ENCODE measurements at places on chromosomes 13 and 19.

GRCh38 chr19:1249298-1249989 lies 1.1 kb downstream of the MIDN start:
- DNase-seq: peak; percentile 95
- peaks cover 4% of the 10 kb centered on the region for H3K36me3 ChIP-seq
- H3K27me3 ChIP-seq: no peaks in the 10 kb centered on the region
- H3K4me3 ChIP-seq: no peak overlapping the region
- peaks cover 33% of the 10 kb centered on the region for H3K4me1 ChIP-seq
- peak overlapping the region; percentile 92 for H3K27ac ChIP-seq

GRCh38 chr19:18894254-18895037 lies 1.5 kb downstream of the CERS1 start:
- no peak overlapping the region for H3K27ac ChIP-seq
- H3K4me1 ChIP-seq: peaks cover 7% of the 10 kb centered on the region
- no peak for DNase-seq
- H3K27me3 ChIP-seq: no peaks in the 10 kb centered on the region
- no peak overlapping the region for H3K4me3 ChIP-seq

DNA sequence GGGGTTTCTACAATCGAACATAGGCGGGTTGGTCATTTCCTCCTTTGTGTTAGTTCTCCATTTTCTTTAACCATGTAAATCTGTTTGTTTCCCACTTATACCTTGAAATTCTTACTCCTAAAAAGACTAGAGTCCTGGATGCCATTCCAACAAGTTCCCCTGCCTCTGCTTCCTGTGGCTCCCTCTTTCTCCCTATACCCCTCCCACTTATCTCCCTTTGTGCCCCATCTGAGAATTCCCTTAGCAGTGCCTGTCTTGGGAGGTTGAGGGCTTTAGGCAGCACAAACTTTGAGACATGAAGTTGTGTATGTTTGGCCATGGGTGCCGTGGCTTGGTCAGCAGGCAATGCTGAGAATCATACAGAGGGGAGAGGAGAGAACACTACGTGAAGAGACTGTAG lies 176.4 kb downstream of the RGCC start:
- no peak overlapping the region for H3K4me3 ChIP-seq
- no peak overlapping the region for H3K27ac ChIP-seq
- H3K36me3 ChIP-seq: no peaks in the 10 kb centered on the region
- H3K27me3 ChIP-seq: no peaks in the 10 kb centered on the region

GRCh38 chr13:32142956-32143375 lies 111.4 kb downstream of the FRY start:
- H3K4me3 ChIP-seq: no peak overlapping the region
- DNase-seq: no peak
- peaks cover 3% of the 10 kb centered on the region for H3K27me3 ChIP-seq
- no peaks in the 10 kb centered on the region for H3K4me1 ChIP-seq

DNA sequence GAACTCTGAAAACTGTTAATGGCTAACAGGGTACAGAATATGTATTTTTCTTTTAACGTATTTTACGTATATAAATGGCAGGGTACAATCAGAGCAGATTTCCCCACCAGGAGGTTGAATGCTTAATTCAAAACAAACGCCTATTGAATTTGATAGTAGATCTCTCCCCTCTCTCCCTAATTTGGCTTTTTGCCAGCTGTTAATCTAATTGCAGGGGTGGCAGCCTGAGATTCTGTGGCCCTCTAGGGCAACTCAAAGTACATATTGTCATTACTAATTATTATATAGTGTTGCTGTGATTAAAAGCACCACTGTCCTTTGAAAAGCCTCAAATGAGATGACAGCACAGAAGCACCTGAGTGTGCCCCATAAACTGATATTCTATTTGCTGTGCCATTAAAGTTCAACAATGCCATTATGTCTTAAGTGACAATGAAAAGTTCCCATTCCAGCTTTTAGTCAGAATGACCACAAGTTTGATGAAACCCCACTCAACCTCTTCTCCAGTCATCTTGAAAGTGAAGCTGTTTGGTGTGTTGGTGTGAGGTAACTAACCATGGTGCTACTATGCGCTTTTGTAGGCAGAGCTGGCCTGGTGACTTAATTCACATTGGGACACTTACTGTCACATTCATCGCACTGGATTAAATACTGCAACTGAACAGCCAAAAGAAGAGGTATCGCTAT lies 351.4 kb downstream of the KCNRG start:
- peaks cover 34% of the 10 kb centered on the region for H3K4me1 ChIP-seq
- no peaks in the 10 kb centered on the region for H3K36me3 ChIP-seq
- DNase-seq: no peak

GRCh38 chr19:8370176-8371010 lies 6.4 kb downstream of the ANGPTL4 start:
- H3K4me3 ChIP-seq: no peak overlapping the region
- H3K27me3 ChIP-seq: no peaks in the 10 kb centered on the region
- H3K36me3 ChIP-seq: no peaks in the 10 kb centered on the region
- H3K4me1 ChIP-seq: no peaks in the 10 kb centered on the region
- no peak overlapping the region for H3K27ac ChIP-seq

- peak overlapping the region; percentile 38 for H3K4me3 ChIP-seq
- DNase-seq: no peak
- no peaks in the 10 kb centered on the region for H3K36me3 ChIP-seq
Measured at GRCh38 chr13:21672287-21672680, 1.4 kb downstream of the FGF9 start.

DNA sequence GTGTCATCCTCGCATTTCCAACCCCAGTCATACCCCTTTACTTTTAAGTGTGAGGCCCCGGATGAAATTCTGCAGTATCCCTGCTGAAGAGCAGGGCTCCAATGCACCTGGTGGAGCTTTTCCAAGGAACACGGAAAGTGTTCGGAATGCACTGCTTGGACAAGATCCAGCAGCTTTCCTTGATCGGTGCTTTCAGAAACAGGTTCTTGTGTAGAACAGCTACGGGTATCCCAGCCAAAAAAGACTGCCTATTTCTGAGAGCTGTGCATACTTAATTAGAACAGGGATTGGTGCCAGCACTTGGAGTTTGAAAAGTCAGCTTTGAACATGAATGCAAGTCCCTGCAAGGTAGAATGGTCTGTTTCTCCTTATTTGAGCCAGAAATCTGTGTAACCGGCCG lies 87.2 kb upstream of the C1QTNF9B start:
- H3K27me3 ChIP-seq: peaks cover 14% of the 10 kb centered on the region
- H3K27ac ChIP-seq: no peak overlapping the region
- no peaks in the 10 kb centered on the region for H3K36me3 ChIP-seq
- no peak overlapping the region for H3K4me3 ChIP-seq

DNA sequence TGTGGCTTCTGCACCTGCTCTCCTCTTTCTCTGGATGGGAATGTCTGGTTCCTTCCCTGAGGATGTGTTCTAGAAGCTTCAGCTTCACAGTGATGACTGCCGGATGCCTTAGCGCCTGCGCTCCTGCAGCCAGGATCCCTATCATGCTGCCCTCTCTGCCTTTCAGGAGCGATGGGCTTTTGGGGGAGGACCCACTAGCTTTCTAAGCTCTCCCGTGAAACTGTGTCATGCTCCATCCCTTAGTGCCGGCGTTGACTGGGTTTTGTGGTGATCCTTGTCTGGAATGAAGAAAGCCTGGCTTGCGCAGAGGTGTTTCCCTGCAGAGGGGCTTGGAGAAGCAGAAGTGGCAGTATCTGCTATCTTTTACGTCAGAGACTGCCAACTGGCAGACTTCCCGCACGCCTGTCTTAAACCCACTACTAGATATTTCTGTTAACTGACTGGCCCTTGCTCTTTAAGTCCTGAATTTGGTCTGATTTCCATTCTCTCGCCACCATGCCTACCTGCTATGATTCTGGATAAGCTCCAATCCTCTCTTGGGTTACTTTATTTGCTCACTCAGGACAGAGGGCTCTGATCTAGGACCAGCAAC lies 3.8 kb upstream of the KMT2B start:
- H3K36me3 ChIP-seq: no peaks in the 10 kb centered on the region
- peaks cover 70% of the 10 kb centered on the region for H3K4me1 ChIP-seq
- H3K27me3 ChIP-seq: no peaks in the 10 kb centered on the region

- H3K27ac ChIP-seq: no peak overlapping the region
- DNase-seq: no peak
- H3K36me3 ChIP-seq: peaks cover 5% of the 10 kb centered on the region
- no peaks in the 10 kb centered on the region for H3K27me3 ChIP-seq
Measured at GRCh38 chr19:1155352-1156304, 18.4 kb downstream of the SBNO2 start.

GRCh38 chr19:36987091-36987490 lies 71.0 kb downstream of the ZNF568 start:
- H3K36me3 ChIP-seq: peaks cover 12% of the 10 kb centered on the region
- H3K4me1 ChIP-seq: no peaks in the 10 kb centered on the region
- no peak overlapping the region for H3K27ac ChIP-seq
- no peak for DNase-seq
- H3K27me3 ChIP-seq: no peaks in the 10 kb centered on the region

DNA sequence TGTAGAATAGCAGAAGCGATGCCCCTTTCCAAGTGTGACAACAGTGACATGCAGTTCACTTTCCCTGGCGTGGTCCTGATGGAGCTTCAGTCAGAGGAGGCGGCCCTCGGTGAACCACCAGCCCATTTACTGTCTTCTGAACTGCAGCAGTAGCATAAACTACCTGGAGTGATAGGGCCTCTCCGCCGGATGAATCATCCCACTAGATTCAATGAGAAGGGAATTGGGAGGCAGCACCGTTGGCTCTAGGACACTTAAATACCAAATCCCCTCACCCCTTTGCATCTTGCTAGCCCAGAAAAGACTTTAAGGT lies 112.8 kb upstream of the GPR12 start:
- no peak overlapping the region for H3K4me3 ChIP-seq
- H3K27ac ChIP-seq: no peak overlapping the region
- DNase-seq: no peak
- H3K36me3 ChIP-seq: no peaks in the 10 kb centered on the region
- H3K4me1 ChIP-seq: no peaks in the 10 kb centered on the region

DNA sequence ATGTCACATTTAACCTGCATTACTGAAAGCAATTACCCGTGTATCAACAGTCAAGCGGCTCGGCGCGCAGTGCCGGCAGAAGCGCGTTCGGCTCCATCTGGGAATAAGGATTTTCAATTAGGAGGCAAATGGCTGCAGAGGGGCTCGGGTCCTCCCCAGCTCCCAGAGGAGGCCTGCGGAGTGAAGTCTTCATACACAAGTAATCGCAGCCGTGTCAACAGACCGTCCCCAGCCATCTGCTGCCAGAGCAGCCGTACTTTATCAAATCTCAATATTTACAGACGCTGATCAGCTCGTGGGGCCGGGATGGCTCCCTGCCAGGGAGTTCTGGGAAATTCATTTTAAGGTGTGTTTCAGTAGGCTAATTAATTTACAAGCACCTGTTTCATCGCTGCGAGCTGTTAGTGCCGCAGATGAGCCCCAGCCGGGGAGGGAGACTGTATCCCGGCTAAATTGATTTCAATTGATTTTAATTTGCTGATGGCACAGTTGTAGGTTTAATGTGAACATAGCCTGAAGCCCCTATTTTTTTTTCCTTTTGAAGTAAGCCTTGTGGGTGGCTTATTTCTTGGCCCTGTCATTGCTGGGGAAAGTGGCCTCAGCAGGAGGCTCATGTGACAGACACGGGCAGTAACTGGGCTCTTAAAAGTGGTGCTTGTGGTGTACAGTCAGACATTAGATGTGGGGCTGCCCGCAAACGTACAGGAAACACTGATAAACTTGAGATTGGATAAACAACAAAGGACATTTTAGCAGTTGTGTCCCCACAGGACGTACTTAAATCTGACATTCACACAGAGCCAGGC lies 252.7 kb downstream of the TEX29 start:
- H3K4me1 ChIP-seq: no peaks in the 10 kb centered on the region
- H3K27me3 ChIP-seq: no peaks in the 10 kb centered on the region
- H3K4me3 ChIP-seq: no peak overlapping the region
- H3K36me3 ChIP-seq: no peaks in the 10 kb centered on the region

DNA sequence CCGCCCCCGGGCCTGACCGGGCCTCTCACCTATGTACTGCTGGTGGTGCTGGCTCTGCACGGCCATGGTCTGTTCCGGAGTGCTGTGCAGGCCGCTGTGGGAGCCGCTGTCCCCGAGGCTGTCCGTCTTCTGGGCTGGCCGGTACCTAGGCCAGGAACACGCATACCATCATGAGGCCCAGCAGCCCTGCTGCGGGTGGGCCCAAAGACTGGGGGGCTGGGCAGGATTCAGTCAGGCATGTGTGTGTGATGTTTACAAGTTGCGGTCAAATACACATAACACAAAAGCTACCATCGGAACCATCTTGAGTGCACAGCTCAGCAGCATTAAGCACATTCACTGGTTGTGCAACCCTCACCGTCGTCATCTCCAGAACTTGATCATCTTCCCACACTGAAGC lies 32.2 kb upstream of the RANBP3 start:
- no peaks in the 10 kb centered on the region for H3K27me3 ChIP-seq
- no peak overlapping the region for H3K27ac ChIP-seq
- no peak for DNase-seq
- no peaks in the 10 kb centered on the region for H3K4me1 ChIP-seq
- no peaks in the 10 kb centered on the region for H3K36me3 ChIP-seq

DNA sequence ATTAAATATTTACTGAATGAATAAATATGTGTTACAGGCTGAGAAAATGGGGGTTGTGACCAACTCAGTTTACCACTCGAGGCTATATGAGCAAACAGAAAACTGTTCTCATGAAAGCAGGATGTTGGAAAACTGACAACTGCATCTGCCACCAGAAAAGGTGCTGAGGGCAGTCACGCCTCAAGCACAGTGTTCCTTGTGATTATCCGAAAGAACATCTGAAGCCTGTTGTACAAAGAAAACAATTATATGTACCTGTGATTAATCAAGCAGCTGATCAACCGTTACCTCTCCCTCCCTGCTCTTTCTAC lies 6.2 kb upstream of the KLK13 start:
- no peak overlapping the region for H3K27ac ChIP-seq
- H3K27me3 ChIP-seq: no peaks in the 10 kb centered on the region
- no peaks in the 10 kb centered on the region for H3K36me3 ChIP-seq
- no peak overlapping the region for H3K4me3 ChIP-seq
- H3K4me1 ChIP-seq: no peaks in the 10 kb centered on the region

- no peak overlapping the region for H3K27ac ChIP-seq
- no peaks in the 10 kb centered on the region for H3K27me3 ChIP-seq
- H3K4me3 ChIP-seq: no peak overlapping the region
- DNase-seq: no peak
- H3K36me3 ChIP-seq: no peaks in the 10 kb centered on the region
- H3K4me1 ChIP-seq: no peaks in the 10 kb centered on the region
Measured at GRCh38 chr13:67278235-67278634, 48.1 kb upstream of the PCDH9 start.

DNA sequence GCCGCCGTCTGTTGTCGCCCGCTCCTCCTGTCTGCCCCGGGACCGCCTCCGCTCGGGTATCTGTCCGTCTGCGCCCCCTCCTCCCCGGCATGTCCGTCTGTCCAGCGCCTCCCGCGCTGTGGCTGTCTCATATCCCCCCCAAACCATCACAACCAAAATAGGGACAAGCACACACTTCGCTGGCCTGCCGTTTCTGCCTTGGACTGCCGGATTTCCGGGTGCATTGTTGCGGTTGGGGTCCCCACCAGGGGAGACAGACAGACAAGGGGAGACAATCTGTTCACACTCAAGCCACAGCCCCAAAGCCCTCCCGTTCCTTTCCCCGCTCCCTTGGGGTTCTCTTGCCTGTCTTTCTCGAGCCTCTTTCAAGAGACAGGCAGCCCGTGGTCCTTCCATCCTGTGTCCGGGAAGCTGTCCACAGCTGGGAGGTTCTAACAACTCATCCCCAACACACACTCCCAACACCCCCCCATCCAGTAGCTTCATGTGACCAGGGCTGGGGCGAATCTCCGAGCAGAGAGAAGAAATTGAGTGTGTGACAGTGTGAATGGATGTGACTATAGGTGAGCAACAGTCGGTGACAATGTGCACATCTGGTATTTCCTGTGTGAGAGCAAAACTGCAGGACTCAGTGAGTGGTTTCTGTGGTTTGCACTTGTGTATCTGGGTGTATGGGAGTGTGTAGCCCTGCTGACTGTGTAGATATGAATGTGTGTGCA lies 16.5 kb upstream of the FOSB start:
- peaks cover 50% of the 10 kb centered on the region for H3K4me1 ChIP-seq
- H3K27me3 ChIP-seq: no peaks in the 10 kb centered on the region
- peak; percentile 73 for DNase-seq
- H3K36me3 ChIP-seq: no peaks in the 10 kb centered on the region
- H3K27ac ChIP-seq: peak overlapping the region; percentile 99
